RPMI7951 (cell line): ENCODE measurements at places on chromosomes 13 and 19. TPM values are rescaled to one million over a fixed set of nuclear protein-coding genes. Genes with fewer than 3 reads are reported as not detected.

- no peak for DNase-seq
These were observed 67.8 kb downstream of the C13orf42 start for GRCh38 chr13:51043310-51043709.

DNA sequence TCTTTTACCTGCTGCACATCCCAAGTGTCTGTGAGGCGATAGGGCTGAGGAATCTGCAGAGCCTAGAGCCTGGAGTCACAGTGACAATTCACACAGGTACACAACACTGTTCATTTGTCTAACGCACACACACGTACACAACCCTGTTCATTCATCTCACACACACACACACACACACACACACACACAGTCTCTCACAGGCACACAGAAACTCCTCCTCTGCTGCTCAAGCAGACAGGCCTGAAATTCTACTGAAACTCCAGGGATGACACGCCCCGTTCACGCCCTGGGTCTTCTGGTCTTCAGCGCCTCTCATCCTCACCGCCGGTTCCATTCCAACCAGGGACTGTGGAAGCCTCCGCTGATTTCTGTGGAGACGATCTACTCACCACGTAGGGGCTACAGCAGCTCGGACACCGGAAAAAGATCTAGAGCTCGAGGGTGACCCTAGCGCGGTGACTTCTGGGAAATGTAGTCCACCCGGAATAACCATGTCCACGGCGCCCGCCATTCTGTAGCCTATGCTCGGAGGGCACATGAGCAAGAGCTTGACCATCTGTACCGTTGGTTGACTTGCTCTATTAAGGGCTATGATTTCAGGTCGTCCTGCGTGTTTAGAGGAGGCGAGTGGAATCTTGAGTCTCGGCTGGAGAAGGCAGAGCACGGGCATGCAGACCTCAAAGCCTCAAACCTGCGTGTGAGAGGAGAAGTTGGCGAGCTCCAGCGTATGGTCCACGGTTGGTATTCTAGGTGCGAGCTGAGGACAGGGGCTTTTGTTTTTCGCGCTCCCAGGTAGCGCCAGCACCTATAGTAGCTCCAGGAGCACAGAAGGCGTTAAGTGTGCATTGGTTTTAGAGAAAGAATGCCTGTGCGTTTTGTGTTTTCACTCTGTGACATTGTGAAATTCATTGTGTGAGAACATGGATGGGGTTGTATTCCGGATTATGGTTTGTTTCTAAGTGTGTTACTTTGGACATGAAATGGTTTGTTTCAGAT is 33.4 kb downstream of the ZNF45 start:
- peak; percentile 91 for DNase-seq

KLK3 gene
- total RNA-seq = not detected in 2 replicates

KCNC3 gene
- 0.12 TPM in 1 of 2 replicates, not detected in the other for total RNA-seq

MBD3L3 gene
- not detected in 2 replicates for total RNA-seq

- no peak for DNase-seq
These were observed 13.7 kb upstream of the ZNF888 start for GRCh38 chr19:52936954-52937325.

GRCh38 chr13:112943309-112944125 is 25.5 kb upstream of the MCF2L start:
- DNase-seq = peak; percentile 17

JAK3 gene
- 0.59 and 1.3 TPM in 2 replicates for total RNA-seq

- no peak for DNase-seq
These were observed 747 bp upstream of the MARK4 start for GRCh38 chr19:45250216-45250831.

DNA sequence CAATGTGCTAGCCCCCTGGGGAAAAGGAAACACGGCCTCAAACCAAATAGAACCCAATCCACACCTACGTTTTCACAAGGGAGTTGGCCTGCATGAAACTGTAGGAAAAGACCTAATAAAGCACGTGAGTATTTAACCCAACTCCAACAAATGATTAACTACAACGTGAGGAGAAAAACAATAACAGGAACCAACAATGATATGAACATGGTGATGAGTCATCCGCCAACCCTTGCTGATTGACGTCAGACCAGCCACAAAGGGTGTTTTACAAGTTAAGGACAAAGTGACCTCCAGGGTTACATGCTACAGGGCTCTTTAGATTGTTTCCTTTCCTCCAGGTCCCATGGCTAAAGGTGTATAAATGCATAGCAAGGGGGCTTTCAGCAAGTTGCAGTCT is 460.5 kb downstream of the COG6 start:
- peak; percentile 80 for DNase-seq

SIGLEC14 gene
- not detected in 2 replicates for total RNA-seq

GRCh38 chr19:16281743-16282142 is 42.9 kb upstream of the KLF2 start:
- no peak for DNase-seq

DNA sequence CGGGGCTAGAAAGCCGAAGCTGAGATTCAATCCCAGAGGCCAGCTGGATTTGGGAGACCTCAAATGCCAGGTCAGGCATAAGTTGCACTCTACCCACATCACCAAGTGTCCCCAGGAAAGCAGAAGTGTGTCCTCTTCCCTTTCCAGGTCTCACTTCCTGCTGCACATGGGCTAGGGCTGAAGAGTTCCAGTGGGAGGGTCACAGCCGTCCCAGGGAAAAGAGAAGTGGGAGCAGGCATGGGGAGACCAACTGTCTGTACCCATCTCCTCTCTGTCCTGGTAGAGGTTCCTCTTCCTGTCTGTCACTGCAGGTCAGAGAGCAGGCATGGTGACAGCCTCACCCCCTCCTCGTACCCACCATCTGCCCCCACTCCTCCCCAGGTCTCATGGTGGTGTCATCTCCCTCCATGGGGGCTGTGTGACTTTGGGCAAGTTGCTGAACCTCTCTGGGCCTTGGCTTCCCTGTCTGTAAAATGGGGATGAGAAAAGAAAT is 14.8 kb downstream of the AXL start:
- DNase-seq = no peak

ITM2B gene
- total RNA-seq = 164 and 232 TPM in 2 replicates

CEACAM16 gene
- 0.20 TPM in 1 of 2 replicates, not detected in the other for total RNA-seq

GRCh38 chr19:45276284-45276687 is 25.2 kb downstream of the MARK4 start:
- DNase-seq = no peak

GRCh38 chr19:39506944-39507714 is 7.8 kb upstream of the SELENOV start:
- peak; percentile 68 for DNase-seq

GRCh38 chr13:59409211-59409610 is 754.5 kb downstream of the DIAPH3 start:
- no peak for DNase-seq

- DNase-seq = no peak
These were observed 480.1 kb upstream of the SLC10A2 start for GRCh38 chr13:103546271-103546670.

- DNase-seq = peak; percentile 84
These were observed 210.9 kb downstream of the RGCC start for GRCh38 chr13:41668130-41668757.

CRX gene
- not detected in 2 replicates for total RNA-seq

DNA sequence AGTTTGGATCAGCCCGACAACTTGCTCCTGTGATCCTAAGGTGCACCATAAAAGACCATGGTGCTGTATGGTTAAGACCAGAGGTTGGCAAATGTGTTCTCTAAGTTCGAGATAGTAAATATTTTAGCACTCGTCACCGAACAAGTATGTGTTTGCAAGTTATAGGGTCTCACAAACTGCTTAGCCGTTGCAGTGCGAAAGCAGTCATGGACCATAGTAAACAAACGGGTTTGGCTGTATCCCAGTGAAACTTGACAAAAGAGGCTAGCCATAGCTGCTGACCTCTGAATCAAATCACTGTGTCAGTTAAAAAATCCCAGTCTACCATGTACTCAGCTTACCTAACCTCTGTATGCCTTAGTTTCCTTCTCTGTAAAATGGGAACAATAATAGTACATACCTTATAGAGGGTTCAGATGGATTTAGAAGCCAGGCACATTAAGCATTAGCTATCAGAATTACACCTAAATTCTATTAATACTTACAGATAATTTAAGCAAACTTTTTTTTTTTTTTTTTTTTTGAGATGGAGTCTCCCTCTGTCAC is 72.1 kb downstream of the IPO5 start:
- DNase-seq = no peak

GRCh38 chr19:18603958-18604819 is 2.4 kb downstream of the CRLF1 start:
- no peak for DNase-seq

PODNL1 gene
- total RNA-seq = 3.2 and 4.2 TPM in 2 replicates

- DNase-seq = peak; percentile 56
These were observed 214.1 kb downstream of the COL4A1 start for GRCh38 chr13:110092831-110093247.

DNA sequence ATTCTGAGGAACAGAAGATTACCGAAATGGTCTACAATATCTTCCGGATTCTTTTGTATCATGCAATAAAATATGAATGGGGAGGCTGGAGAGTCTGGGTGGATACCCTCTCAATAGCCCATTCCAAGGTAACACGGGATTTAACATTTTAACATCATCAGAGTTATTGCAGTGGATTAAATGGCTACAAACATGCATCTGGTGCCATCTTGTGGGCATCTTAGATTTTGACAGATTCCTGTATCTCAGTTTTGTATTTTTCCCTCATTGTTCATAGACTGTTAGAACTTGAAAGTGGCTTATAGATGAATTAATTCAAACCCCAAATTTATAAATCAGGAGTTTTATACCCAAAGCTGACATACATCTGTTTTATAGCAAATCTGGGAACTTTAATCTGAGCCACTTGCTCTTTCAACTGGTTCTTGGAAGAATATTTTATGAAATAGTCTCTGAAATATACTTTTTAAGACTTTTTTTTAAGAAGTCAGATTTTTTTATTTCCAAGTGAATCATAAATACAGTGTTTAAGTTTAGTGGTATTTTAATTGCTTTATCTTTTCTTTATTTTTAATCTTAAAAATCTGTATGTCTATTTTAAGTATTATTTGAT is 215.2 kb downstream of the NBEA start:
- DNase-seq = peak; percentile 53

DNA sequence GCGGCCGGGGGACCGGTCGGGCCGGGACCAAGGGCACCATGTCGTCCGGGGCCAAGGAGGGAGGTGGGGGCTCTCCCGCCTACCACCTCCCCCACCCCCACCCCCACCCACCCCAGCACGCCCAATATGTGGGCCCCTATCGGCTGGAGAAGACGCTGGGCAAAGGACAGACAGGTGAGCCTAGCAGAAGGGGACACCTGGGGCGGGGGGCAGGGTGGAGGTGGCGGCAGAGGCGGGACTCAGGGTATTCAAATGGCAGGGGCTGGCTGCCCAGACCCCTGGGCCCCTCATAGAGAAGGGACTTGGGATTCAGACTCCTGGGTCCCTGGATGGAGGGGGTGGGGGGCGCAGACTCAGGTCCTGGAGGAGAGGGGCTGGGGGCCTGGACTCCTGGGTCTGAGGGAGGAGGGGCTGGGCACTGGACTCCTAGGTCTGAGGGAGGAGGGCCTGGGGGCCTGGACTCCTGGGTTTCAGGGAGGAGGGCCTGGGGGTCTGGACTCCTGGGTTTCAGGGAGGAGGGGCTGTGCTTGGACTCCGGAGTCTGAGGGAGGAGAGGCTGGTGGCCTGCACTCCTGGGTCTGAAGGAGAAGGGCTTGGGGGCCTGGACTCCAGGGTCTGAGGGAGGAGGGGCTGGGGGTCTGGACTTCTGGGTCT is 735 bp downstream of the BRSK1 start:
- DNase-seq = no peak

DNA sequence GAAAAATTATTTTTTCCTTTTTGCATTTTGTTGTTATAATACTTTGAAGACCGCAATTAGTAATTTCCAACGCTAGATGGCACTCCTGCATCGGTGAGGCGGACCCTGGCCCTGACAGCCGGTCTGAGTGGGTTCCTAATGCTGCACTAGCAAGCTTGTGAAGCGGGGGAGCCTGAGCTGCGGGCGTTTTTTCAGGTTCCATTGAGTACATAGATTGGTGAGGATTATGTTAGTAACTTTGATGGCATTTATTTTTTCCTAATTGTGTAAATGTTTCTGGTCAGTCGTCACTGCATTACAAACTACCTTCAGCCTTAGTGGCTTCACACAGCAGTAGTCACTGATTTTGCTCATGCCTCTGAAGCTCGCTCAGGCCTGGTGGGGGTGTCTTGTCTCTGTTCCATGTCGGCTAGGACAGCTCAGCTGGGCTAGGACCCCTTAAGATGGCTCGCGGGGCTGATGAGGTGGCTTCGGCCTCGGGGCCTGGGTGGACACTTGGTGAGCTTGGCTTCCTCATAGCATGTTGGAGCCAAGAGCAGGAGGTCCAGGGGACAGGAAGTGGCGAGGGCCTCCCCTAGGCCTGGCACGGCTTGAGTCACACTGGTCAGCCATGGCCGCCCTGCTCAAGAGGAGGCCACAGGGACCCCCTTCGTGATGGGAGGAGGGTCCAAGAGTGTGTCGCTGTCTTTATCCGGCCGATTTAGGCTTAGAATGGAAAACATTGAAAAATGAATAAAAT is 25.0 kb downstream of the ERCC5 start:
- peak; percentile 44 for DNase-seq

DNA sequence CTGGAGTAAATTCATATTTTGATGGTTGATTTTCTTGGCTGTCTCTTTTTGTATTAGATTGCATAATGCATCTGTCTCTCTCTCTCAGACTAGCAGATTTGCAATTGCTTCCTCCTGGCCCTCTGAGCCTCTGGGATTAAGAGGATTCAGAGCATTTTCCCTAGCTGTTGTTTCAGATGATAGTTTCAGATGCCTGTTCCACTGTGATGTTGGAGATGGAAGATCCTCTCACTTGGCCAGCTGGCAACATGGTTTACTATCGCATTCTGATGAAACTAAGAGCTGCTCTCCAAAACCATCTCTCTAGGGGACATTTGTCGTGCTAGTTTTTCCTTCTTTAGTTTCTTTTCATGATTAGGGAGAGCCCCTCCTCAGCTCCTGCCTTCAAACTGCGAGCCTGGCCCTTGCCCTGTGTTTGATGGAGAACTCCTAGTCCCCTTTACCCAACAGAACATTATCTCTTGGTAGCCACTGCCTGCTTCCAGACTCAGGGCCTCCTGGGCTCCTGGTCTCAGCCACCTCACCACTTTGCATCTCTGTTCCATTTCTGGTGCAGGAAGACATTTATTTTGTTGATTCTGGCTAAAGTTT is 244.6 kb downstream of the B3GLCT start:
- no peak for DNase-seq

- no peak for DNase-seq
These were observed 413.5 kb upstream of the HTR2A start for GRCh38 chr13:47310401-47310800.

ZNF135 gene
- 0.72 and 0.88 TPM in 2 replicates for total RNA-seq

DNA sequence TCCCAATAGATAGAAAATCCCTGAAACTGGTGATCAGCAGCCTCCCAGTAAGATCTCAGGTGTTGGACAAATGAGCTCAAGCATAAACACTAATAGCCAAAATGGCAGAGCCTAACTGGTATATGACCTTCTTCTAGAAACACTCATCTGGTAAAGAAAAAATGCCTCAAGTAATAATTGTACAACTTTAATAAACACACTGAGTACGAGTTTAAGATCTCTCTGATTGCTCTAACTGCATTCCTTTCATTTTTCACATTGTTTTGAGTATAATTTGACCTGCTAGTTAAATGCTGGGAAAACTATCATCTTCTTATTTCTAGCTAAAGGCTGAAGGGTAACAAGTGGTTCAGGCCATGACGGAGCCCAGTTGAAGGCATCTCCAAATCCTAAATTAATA is 2009.5 kb upstream of the PCDH20 start:
- DNase-seq = peak; percentile 11
